ENCODE measurements at places on chromosomes 2 and 18. TPM values are rescaled to one million over a fixed set of nuclear protein-coding genes. Genes with fewer than 3 reads are reported as not detected.

GRCh38 chr2:20213651-20214565 lies 11.0 kb downstream of the SDC1 start:
- DNase-seq = peak; percentile 92

DNA sequence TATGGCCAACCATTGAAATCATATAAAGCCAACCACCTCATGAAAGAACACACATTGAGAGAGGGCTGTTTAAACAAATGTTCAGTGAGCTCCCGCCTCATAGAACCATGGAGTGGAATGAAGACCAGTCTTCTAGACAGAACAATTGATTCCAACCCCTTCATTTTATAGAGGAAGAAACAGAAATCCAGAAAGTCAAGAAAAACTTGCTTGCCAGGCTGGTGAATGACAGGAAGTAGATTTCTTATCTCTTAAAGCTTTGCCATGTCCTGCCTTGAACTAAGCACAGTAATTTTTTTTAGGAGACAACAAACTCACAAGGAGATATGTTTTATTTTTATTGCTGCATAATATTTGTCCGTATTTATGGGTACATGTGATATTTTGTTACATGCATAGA lies 16.5 kb upstream of the NRP2 start:
- no peak for DNase-seq

DNA sequence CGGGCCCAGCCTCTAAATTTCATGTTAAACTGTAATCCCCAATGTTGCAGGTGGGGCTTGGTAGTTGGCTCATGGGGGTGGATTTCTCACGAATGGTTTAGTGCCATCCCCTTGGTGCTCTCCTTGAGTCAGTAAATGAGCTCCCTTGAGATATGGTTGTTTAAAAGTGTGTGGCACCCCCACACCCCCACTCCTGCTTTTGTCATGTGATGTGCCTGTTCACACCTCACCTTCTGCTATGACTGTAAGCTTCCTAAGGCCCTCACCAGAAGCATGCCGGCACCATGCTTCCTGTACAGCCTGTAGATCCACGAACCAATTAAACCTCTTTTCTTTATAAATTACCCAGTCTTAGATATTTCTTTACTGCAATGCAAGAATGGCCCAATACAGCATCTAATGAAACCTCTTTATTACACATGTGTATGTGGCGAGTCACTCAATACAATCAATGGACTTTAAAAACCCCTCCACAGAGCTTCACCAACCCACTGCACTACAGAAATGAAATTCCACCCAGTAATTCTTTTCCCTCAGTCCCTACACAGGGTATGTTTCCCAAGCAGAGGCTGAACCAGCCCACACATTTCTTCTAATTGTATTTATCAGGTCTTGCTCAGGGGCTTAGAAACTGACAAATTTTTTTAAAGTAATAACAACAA lies 47.3 kb downstream of the WDFY1 start:
- DNase-seq = no peak

DNA sequence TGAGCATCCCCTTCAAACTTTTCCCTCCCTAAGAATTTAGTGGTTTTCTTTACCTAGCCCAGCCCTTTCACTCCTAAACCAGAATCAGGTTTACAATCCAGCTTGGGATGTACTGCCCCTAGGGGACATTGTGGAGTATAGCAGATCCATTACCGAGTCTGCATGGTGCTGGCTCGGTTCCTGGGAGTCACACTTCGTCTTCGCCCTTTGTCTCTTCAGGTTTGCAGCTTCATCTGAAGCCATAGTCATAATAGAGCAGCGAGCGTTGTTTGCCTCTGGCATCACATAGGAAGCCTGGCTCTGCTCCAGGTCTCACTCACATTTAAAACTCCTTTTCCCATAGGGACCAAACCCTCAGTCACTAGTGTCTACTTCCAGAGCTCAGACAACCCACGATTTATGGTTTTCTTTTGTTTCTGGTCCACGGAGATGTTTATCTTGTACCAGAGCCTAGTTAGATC lies 16.8 kb upstream of the LYPD6 start:
- DNase-seq = no peak

DNA sequence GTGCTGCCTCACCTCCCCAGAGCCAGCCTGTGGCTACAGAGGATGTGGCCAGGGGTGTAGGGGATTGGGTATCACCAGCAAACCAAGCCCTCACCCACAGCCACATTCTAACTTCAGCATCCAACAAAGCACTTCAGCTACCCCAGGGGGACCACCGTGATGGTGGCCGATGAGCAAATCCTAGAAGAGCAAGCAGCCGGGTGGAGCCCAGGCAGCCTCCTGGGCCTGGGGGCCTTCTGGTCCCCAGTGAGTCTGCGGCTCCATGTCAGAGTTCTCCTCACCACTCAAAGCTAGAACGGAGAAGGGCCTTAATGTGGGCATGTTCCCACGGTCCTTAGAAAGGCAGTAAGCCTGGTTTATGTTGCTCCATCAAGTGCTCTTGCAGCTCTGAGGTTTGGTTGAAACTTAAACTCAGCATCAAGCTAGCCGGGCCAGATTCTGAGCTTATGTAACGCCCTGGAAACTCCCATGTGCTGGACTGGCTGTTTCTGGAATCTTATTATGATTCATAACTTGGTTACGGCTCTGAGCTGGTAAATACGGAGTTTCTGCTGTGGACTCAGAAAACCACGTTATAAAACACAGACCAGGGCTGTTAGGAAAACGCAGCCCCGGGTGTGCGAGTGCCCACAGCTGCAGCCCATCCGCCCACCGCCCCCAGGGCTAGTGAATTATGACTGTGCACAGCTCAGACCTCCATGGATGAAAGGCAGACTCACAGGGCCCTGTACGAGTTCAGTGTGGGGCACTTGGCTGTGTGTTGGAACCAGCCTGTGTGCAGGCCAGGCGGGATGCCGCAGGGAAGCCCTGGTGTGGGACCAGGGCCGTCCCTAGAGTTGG lies 99.8 kb downstream of the SEPTIN10 start:
- no peak for DNase-seq

The MLPH gene
- 45.2 TPM for total RNA-seq

Measured in right lobe of liver (tissue), 6 donors.